Aorta (tissue), 5 donors: ENCODE measurements at places on chromosomes 2 and 18. TPM values are rescaled to one million over a fixed set of nuclear protein-coding genes. Genes with fewer than 3 reads are reported as not detected.

The TMEM17 gene
- 0.79 TPM for polyA plus RNA-seq

- H3K4me3 ChIP-seq, result no peak overlapping the region
- no peaks in the 10 kb centered on the region for H3K27me3 ChIP-seq
- DNase-seq, result no peak
- H3K27ac ChIP-seq, result no peak overlapping the region
- H3K4me1 ChIP-seq, result no peaks in the 10 kb centered on the region
Measured at GRCh38 chr18:2687390-2688001, 32.0 kb downstream of the SMCHD1 start.

DNA sequence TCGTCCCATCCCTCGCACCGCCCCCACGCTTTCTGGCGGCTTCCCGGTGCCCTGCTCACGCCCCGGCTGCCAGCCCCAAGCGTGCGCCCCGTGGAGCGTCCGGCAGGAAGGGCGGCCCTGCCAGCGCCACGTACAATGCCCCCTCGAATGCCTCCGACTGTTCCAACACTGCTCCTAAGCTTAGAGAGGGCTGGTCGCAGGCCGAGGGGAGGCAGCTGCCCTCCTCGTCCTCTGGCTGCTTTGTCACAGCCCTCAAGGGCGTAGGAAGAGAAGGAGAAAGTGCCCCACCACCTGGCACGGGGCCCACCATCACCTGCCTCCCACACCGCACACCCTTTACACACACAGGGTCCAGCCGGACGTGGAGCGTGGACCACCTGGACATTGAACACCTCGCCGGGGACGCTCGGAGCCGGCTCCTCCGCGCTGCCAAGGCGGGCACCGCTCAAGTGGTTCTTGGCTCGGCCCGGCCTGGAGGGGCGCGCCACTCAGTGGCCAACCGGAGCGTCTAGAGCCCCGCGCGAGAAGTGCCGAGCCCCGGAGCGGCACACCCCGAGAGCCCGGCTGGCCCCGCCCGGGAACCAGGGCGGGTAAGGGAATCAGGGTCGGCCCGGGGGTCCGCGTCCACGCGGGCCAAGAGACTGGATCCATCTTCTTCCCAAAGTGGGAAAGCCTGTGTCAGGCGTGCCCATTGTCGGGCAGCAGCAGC, 830 bp downstream of the DNER start:
- no peaks in the 10 kb centered on the region for H3K4me1 ChIP-seq
- no peaks in the 10 kb centered on the region for H3K36me3 ChIP-seq
- no peak overlapping the region for H3K4me3 ChIP-seq
- no peaks in the 10 kb centered on the region for H3K27me3 ChIP-seq

GRCh38 chr2:118340103-118340502, 251.8 kb downstream of the INSIG2 start:
- no peak for DNase-seq
- H3K27me3 ChIP-seq, result no peaks in the 10 kb centered on the region
- no peak overlapping the region for H3K4me3 ChIP-seq
- H3K36me3 ChIP-seq, result no peaks in the 10 kb centered on the region

The SMIM21 gene
- polyA plus RNA-seq, result not detected
